Amygdala (tissue), 56 donors: ENCODE measurements at places on chromosomes 2 and 18.

DNA sequence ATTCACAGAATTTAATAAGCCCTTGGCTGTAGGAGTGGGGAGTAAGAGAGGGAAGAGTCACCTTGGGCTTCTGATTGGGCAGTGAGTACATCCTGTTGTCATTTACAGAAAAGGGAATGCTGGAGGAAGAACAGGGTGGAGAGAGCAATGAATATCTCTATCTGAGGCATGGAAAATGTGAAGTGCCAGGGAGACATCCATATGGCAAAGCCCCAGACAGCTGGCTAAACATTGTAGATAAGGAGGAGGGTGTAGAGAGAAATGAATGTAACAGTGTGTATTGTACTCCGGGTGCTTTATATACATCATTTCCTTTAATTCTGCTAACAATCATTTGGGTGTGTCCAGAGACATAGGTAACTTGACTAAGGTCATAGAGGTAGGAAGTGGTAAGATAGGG lies 103.5 kb downstream of the UPP2 start:
- DNase-seq = no peak

GRCh38 chr2:64609227-64609941 lies 44.3 kb downstream of the SERTAD2 start:
- peak; percentile 56 for DNase-seq

- DNase-seq = no peak
These were observed 117.6 kb downstream of the FAM124B start for GRCh38 chr2:224284134-224284946.

DNA sequence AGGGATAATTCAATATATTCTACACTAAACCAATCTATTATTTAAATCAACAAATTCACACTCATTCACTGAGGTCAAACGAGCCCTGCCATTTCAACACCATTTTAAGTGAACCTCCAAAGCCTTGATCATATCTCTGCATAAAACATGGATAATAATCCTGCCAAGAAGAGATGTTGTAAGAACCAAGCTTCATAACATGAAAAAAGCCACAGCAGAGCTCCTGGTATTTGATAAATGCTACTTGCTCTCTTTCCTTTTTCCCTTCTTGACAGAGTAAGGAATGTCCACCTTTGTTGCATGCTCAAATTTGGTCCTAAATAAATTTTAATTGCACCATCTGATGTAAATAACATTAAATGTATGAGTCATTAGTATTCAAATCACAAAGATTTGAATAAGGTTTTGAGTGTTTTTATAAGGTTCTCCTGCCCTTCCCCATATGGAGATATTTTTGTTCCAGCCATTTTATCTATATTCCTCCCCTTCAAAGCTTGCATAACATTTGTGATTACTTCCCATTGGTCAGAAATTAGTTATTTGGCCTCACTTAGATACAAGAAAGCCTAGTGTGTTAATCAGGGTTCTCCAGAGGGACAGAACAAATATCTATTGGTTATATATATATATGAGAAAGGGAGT lies 318.8 kb downstream of the RND3 start:
- DNase-seq = no peak

- no peak for DNase-seq
These were observed 200.5 kb upstream of the GULP1 start for GRCh38 chr2:188091220-188091619.

- DNase-seq = no peak
These were observed 220.8 kb downstream of the SH3RF3 start for GRCh38 chr2:109349503-109350465.

GRCh38 chr18:8348051-8348720 lies 261.1 kb upstream of the RAB12 start:
- DNase-seq = no peak

GRCh38 chr2:76749858-76750257 lies 772.3 kb downstream of the LRRTM4 start:
- no peak for DNase-seq

- no peak for DNase-seq
These were observed 18.1 kb upstream of the CREG2 start for GRCh38 chr2:101405351-101405899.
